ENCODE measurements at places on chromosomes 1 and 21.

- no peak for DNase-seq
Measured at GRCh38 chr1:67285780-67286488, 21.7 kb upstream of the IL12RB2 start.

DNA sequence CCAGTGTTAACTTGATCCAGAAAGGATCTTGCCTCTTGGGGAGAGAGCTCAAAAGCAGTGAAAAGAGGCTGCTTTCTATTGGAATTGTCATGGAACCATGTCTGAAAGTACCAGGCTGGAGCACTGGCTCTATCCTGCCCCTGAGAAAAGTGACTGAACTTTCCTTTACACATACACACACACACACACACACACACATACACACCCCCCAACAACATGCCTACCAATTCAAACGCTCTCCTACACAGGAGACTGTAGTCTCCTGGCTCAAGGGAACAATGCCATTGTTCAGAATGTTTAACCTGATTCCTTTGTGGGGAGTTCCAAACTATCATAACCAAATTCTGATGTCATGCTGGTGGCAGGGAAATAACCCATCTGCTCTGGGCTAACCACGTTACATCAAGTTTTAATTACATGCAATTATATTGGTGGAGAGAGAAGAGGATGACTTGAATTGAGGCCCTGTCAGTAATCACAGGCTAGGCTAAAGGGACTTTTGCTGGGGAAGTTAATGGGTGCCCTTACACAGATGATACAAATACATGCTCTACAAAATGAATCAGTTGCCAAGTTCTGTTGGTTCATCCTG, 52.3 kb upstream of the DUSP10 start:
- no peak for DNase-seq

- no peak for DNase-seq
Measured at GRCh38 chr1:203451836-203452784, 23.5 kb upstream of the PRELP start.

DNA sequence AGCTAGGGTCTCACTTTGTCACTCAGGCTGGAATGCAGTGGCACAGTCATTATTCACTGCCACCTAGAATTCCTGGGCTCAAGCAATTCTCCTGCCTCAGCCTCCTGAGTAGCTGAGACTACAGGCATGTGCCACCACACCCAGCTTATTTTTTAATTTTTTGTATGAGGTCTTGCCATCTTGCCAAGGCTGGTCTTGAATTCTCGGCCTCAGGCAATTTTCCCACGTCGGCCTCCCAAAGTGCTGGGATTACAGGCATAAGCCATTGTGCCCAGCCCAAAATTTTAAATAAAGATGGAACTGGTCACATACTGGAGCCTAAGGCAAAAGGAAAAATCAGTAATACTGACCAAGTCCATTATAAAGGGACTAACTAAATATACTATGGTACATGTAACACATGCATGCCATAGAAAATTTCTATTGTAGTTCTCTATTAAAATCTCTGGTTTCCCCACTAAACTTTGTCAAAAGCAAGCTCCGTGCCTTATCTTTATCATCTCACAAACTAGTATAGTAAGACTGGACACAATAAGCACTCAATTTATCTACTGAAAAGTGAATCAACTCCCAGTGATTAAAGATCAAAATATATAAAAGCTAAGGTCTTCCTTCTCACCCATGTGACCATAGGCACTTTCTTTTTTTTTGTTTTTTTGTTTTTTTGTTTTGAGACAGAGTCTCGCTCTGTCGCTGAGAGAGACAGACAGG, 61.6 kb downstream of the HSF2BP start:
- DNase-seq: no peak

- no peak for DNase-seq
Measured at GRCh38 chr21:45906196-45906805, 75.3 kb upstream of the COL6A1 start.

DNA sequence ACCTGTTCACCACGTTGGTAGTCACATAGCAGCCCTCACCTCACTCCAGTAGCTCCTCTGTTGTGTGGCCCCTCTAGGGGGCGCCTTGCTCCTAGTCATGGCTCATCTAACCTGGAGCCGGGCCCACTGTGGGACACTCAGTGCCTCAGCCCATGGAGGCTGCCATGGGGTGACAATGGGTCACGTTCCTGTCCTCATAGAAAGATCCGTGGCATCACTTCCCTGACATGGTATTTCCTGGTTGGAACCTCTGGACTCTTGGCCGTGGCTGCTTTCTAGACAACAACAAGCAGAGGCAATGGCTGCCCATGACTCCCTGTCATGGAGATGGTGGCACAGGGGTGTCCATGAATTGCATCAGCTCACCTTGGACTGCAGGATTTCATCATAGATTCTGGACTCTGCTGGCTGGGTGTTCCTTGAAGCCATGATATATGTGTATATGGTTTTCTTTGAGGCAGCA, 27.5 kb upstream of the SLAMF6 start:
- no peak for DNase-seq

- DNase-seq: no peak
Measured at GRCh38 chr1:230108580-230108979, 41.5 kb downstream of the GALNT2 start.

DNA sequence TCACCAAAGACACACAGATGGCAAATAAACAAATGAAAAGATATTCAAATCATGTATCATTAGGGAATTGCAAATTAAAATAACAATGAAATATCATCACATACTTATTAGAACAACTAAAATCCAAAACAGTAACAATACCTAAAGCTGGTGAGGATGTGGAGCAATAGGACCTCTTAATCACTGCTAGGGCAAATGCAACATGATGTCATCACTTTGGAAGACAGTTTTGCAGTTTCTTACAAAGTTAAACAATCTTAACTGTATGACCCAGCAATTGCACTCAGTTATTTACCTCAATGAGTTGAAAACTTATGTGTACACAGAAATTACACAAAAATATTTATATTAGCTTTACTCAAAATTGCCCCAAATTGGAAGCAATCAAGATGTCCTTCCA, 47.3 kb downstream of the SELENOF start:
- no peak for DNase-seq

GRCh38 chr1:99363531-99363930, 99.2 kb downstream of the PLPPR4 start:
- DNase-seq: no peak

- DNase-seq: peak; percentile 60
Measured at GRCh38 chr1:240122639-240123613, 31.2 kb downstream of the FMN2 start.

DNA sequence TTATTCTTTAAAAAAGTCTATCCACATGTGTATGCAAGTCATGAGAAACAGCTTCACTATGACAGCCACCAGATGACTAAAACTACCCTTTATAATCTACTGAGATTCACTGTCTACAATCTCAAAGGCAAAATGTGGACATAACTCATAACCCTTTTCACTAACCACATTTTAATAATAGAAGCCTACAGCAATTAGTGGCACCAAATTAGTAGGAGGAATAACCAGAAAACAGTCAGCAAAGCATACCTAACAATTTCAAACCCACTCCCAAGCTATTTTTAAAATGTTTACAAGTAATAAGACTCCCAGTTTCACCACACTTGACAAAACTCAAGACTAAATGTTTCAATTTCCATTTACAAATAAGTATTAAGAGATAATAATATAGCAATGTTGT, 442.9 kb downstream of the PTPRC start:
- no peak for DNase-seq

GRCh38 chr1:22913421-22914141, 59.1 kb downstream of the LACTBL1 start:
- no peak for DNase-seq

GRCh38 chr1:119321666-119322419, 46.7 kb upstream of the HAO2 start:
- no peak for DNase-seq

DNA sequence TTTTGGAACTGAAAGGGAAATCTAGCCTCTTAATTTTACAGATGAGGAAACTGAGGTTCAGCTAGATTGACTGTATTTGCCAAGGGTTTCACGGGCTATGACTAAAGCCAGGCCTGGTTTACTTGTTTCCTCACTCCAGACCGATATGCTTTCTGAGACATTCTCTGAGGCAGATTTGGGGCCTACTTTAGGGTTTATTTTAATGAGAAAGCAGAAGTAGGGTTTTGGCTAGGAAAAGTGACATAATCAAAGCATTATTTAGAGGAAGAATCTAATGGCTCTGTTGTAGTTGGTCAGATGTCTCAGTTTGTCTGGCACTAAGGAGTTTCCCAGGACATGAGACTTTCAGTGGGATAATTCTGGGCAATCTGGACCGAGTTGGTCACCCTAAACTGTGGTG, 1.5 kb upstream of the RPTN start:
- DNase-seq: no peak

Measured in retina (tissue), 1 donor.